Camera-type eye (tissue), 1 donor: ENCODE measurements at places on chromosomes 3 and 15. TPM values are rescaled to one million over a fixed set of nuclear protein-coding genes. Genes with fewer than 3 reads are reported as not detected.

SLC51A gene
- total RNA-seq, result 0.77 TPM

CCR4 gene
- 0.22 TPM for total RNA-seq

RARB gene
- 86.3 TPM for total RNA-seq

LCTL gene
- 17.3 TPM for total RNA-seq

SLITRK3 gene
- 2.4 TPM for total RNA-seq

MUC4 gene
- total RNA-seq, result 5.8 TPM

C15orf62 gene
- total RNA-seq, result 1.1 TPM

CCR5 gene
- 0.11 TPM for total RNA-seq

CHCHD4 gene
- 11.0 TPM for total RNA-seq

CPA3 gene
- 8.6 TPM for total RNA-seq

APBA2 gene
- total RNA-seq, result 49.4 TPM

INSYN1 gene
- 19.9 TPM for total RNA-seq

TRIM42 gene
- total RNA-seq, result not detected

FBXL22 gene
- 5.1 TPM for total RNA-seq

TMEM108 gene
- total RNA-seq, result 16.1 TPM

KLF15 gene
- total RNA-seq, result 7.7 TPM

TIMP4 gene
- total RNA-seq, result 3.1 TPM

EPHB3 gene
- total RNA-seq, result 32.2 TPM

CCDC33 gene
- 5.2 TPM for total RNA-seq
